Activated naive CD4-positive, alpha-beta T cell (primary cell): ENCODE measurements at places on chromosomes 13 and 19.

GRCh38 chr13:49829715-49830114, 37.2 kb upstream of the KPNA3 start:
- DNase-seq: no peak

DNA sequence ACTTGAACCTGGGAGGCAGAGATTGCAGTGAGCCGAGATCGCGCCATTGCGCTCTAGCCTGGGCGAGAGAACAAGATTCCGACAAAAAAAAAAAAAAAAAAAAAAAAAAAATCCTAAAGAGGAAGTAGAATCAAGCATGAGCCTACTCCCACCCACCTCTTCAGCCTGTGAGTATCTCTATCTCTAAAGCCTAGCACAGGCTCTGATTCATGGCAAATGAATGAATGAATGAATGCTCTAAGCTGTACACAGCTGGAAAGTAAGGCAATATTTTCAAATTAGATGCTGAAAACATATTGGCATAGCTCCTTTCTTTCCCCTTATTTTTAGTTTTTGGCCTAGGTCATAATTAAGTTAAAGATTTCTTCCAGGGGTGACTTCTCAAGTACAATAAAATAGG, 35.7 kb upstream of the FAM216B start:
- DNase-seq: no peak

GRCh38 chr13:106633321-106633720, 65.4 kb upstream of the ARGLU1 start:
- DNase-seq: no peak

DNA sequence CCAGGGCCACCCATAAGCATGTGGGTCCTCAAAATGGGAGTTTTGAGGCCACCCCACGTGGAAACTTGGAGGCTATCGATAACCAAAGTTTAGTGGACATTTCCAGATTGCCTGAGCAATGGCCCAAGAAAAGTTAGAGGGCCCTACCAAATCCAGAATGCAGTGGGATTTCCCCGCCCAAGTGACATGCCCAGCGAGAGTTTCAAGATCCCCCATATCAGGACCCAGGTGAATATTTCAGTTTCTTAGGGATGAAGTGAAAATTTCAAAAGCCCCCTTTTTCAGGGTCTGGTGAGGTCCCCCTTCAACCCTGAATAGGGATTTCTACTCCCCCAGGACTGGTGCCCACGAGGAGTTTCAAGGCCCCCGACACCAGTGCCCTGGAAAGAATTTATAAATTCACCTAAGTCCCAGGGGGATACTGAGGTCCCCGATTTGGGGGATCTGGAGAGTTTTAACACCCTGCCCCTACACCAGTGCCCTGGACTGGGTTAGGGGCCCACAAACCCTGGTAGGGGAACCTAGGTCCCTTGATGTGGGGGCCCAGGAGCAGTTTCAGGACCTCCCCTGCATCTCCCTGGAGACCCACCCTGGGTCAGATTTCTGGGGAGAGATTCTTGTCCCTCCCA, 695 bp downstream of the BST2 start:
- no peak for DNase-seq

DNA sequence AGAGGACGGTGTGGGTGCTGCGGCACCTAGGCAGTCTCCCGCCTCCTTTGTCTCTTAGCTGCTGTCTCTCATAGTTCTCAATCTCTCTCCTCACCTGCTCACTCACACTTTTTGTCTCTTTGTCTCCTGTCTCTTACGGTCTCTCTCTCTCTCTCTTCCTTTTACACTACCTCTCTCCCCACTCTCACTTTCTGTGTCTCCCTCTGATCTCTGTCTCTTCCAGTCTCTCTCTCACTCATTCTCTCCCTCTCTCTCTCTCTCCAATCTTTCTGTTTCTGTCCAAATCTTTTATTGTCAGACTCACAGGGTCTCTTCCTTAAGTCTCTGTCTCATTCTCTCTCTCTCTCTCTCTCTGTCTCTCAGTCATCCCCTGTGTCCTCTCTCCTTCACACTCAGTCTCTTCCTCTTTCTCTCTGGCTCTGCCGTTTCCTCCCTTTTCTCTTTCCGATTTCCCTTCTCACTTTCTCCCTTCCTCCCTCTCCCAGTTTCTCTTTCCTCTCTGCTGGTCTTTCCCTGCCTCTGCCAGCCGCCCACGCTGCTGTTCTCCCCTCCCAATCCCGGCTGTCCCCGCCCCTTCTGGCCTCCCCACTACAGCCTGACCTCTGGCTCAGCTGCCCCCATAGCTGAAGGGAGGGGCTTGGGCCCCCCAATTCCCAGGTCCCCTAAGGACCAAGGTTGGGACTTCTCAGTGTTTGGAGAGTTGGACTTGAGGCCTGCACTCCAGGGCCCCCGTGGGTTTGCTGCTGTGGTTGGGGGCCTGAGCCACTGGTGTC, at the start of gene PLEKHA4:
Gene PLEKHA4 (minus strand): TSS at position 504 of the 773 bp plus-strand sequence. CDS start 997 bp downstream, outside the sequence.
- no peak for DNase-seq

DNA sequence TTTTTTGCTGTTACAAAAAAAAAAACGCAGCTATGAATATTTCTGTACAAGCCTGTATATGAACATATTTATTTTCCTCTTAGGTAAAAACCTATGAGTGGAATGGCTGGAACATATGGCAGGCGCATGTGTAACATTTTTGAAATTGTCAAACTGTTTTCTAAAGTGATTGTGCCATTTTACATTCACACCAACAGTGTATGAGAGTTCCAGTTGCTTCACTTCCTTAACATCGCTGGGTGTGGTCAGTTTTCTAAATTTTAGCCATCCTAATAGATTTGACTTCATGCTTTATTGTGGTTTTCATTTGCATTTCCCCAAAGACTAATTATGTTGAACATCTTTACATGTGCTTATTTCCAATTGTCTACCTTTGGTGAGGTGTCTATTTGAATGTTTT, 306.8 kb downstream of the KCNRG start:
- DNase-seq: no peak

- DNase-seq: no peak
Measured at GRCh38 chr19:58456111-58456510, 4.7 kb downstream of the ZNF324B start.

DNA sequence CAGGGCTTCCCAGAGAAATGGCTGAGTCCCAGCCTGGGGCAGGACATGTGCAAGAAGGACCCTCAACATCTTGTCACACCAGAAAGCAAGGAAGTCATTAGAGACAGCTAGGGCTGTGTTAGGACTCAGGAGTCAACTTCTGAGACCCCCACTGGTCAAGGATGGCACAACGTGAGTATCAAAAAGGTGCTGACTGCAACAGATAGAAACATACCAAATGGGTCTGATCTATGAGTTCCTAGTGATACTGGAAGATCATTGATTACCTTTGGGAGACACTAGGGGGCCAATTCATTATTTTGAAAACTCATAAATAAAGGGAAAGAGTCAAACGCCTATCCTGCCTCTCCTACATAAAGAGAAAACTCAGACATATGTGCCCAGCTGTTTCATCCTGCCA, 73.5 kb upstream of the GJB6 start:
- DNase-seq: no peak

DNA sequence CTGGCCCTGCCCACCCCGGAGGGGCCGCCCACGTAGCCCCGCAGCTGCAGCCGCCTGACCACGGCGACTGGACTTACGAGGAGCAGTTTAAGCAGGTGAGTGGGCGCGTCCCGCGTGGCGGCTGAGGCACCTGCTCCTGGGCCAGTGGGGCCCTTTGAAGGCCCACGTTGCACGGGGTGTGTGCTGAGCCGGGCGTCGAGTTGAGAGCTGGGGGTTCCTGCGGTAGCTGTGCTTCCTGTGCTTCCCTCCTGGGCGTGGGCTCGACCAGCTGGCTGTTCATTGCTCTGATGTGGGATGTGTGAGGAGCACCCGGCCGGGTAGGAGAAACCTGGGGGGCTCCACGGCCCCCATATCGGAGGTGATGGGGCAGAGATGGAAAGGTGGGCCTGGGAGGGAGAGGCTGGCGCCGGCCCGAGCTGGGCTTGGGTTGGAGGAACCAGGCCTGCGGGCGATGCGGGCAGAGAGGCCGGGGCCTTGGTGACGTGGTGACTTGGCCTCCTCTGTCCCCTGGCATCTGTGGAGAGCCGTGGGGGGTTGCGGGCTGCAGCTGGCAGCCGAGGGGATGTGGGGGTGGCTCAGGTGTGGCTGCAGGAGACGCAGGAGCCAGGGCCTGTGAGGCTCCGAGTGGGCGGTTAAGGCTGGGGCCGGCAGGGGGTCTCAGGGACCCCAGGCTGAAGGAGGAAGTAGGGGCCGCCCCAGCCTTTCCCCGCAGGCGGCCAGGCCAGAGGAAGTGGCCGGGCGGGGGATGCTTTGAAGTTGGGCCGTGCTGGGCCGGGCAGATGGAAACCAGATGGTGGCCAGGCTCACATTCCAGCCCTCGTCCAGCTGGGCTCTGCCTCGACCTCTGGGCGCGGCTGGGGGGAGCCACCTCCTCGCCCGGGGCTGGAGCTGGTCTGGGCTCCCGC, 7.1 kb downstream of the ARID3A start:
- no peak for DNase-seq

GRCh38 chr13:47611664-47612288, 389.3 kb downstream of the SUCLA2 start:
- no peak for DNase-seq

- DNase-seq: no peak
Measured at GRCh38 chr13:57933606-57934005, 302.1 kb downstream of the PCDH17 start.

DNA sequence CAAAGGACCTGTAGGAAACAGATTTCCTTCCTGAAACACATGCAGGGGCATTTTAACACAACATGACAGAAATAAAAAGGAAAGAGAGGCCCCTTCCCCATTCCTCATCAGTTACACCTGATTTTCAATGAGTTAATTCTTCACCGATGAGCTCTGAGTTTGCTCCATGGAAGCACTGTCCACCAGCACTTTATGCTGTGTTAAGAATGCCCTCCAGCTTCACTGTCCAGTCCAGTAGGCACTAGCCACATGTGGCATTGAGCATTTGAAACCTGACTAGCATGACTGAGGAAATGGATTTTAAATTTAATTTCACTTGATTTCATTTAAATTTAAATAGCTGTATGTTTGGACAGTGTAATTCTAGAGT, 217.2 kb upstream of the SLC10A2 start:
- DNase-seq: no peak

DNA sequence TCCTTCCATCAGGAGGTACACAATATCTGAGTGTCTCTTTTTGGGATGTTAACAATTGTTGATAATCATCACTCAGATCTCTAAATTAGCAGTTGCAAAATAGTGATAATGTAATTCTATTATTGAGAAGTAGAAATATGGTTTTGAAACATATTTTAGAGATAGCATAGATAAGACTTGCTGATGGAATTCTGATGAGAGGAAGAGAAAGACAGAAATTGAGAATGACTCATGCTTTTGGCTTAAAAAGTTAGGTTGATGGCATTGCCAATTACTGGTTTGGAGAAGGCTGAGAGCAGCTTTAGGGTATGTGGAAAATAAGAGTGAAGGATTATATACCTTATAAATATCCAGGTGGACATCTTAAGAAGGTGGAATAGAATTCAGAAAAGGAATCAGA, 106.4 kb upstream of the EDNRB start:
- DNase-seq: no peak

DNA sequence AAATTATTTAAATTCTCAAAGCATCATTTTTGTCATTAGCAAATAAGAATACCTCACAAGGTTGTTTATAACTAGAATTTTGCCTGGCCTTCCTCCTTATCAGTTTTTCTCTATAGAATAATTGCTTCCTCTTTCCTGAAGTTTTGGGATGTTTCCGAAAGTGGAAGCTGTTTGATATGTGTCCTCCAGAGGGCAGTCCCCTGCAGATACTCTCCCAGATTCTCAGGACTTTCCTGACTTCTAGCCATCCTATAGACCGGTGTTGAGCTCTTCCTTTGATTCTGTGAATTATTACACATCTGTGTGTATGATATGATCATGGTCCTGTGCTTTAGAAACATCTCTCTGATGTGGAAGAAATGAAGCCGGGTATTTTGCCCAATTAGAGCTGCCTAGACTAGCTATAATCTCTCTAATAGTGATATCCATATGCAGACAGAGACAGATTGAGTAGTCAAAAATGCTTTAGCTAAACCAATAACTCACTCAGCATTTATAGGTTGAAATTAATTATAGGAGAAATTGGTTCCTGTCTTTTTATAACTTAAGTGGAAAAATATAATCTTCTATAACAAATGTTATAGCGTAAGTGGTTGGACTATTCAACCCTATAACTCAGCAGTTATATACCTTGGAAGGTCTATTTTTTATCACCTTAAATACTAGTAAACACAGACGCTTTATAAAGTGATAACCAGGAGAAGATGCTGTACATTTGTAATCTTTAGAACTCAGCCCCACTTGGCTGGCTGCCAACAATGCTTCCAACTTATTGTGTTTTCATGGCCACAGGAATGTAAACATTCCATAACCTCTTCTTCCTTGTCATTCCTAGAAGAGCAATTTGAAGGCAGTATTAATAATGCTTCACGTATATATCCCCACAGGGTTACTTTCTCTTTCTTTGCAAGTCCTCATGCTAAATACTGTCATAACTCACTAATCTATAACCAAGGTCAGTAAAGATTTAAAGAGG, 201.0 kb upstream of the RXFP2 start:
- no peak for DNase-seq

GRCh38 chr19:3465552-3465951, 14.8 kb downstream of the SMIM24 start:
- no peak for DNase-seq

DNA sequence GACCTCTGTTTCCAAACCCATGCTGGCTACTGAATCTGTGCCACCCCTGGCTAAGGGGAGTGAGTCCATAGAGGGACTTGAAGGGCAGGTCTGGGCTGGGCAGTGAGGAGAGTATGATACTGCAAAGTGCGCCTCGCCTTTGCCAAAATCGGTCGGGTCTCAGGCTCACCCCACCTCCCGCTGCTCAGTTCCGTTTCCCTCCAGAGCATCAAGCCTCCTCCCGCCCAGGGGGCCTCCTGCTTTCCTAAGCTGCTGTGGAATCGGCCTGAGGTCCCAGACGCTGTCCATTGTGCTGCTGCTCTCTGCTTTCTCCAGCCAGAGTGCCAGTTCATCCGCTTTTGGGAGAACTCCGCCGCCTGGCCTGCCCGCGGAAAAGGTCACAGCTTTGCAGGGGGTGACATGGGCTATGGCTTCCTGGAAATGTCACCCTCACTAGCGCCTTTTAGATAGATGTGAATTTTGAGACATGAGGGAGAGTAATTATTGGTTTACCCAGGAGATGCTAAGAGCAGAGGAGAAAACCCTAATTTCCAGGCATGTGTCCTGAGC, 1418.4 kb downstream of the UQCRFS1 start:
- DNase-seq: no peak

DNA sequence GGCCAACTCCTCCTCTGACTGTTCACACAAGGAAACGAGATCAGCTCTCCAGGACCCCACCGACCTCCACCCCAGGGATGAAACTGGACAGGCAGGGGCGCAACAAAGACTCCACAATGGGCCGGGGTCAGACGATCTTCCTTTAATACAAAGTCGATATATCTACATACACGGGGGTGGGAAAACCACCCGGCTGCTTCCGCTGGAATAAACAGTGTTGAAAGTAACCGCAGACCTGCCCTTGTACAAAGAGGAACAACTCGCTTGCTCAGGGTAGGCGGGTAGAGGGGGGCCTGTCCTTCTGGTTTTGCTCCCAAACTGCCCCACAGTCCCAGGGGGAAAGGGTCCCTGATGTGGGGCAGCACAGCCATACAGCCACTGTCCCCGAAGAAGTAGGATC, 135.2 kb downstream of the PTPRS start:
- no peak for DNase-seq

- DNase-seq: no peak
Measured at GRCh38 chr19:5804516-5805461, at the start of gene NRTN. Gene NRTN (plus strand): TSS chr19:5805067. CDS start chr19:5824166, 19,099 bp downstream.
